ENCODE measurements at places on chromosomes 2 and 18. TPM values are rescaled to one million over a fixed set of nuclear protein-coding genes. Genes with fewer than 3 reads are reported as not detected.

The SLC19A3 gene
- total RNA-seq: 0.59 TPM

The IL1A gene
- not detected for total RNA-seq

The ACKR3 gene
- total RNA-seq: 0.15 TPM

The FARP2 gene
- 19.5 TPM for total RNA-seq

The MRPL33 gene
- total RNA-seq: 70.5 TPM

The FZD7 gene
- 30.6 TPM for total RNA-seq

The OSR1 gene
- 22.9 TPM for total RNA-seq

The G6PC2 gene
- not detected for total RNA-seq

The CXCR1 gene
- not detected for total RNA-seq

The M1AP gene
- not detected for total RNA-seq

The CDK5R2 gene
- not detected for total RNA-seq

The AFF3 gene
- 11.3 TPM for total RNA-seq

The POLR1A gene
- total RNA-seq: 16.6 TPM

The RUFY4 gene
- total RNA-seq: not detected
